ENCODE measurements at places on chromosomes 13 and 19. TPM values are rescaled to one million over a fixed set of nuclear protein-coding genes. Genes with fewer than 3 reads are reported as not detected.

- no peak for DNase-seq
These were observed 4.0 kb upstream of the ZNF8 start for GRCh38 chr19:58274771-58275201.

GRCh38 chr19:49663224-49663623, 2.4 kb downstream of the IRF3 start:
- no peak for DNase-seq

DNA sequence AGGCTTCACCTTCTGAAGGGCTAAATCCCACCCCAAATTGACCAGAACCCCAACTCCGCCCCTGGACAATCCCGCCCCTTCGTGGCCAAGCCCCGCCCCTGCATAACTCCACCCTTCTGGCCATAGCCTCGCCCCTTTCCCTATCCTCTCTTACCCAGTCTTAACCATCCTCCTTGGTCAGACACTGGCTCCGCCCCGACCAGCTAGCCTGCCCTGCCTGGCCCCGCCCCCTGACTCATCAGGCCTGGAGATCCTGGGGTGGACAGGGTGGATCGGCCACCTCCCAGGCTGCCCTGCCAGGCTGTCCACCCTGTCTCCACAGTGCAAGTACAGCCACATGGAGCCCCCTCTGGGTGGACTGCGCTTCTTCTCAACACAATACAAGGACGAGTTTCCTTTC, 8.0 kb upstream of the ZNF358 start:
- peak; percentile 91 for DNase-seq

DNA sequence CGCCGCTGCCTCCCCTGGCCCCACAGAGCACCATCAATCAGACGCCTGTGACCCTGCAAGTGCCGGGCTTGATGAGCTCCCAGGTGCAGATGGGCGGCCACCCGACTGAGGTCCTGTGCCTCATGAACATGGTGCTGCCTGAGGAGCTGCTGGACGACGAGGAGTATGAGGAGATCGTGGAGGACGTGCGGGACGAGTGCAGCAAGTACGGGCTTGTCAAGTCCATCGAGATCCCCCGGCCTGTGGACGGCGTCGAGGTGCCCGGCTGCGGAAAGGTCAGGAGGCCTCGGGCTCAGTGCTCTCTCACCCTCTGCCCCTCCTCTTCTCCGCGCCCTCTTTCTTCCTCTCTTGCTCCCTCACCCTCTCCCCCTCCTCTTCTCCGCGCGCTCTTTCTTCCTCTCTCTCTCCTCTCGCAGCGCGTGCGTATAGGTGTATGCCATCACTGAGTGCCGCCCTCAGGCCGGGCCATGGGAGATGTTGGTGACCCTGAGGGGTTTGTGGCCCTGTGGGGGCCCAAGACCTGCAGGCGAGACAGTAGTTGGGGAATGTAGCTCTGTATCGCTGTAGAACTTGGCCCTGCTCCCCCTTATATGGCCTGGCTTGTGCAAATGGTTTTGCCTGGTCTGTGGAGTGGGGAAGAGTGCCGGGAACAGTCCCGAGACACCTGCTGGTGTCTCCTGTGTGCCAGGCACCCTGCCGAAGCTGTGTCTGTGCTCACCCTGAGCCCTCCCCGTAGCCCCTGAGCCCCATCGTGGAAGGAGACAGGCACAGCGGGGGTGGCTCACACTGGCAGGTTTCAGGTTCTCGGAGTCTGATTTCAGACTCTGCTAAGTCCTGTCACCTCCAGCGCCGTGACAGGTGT, 5.4 kb upstream of the EPN1 start:
- DNase-seq = no peak

ZNF850 gene
- total RNA-seq = 3.6 TPM
